NCI-H524 treated with DMSO at 0.1 percent for 48 hours (cell line): ENCODE measurements at places on chromosomes 3 and 15.

GRCh38 chr3:65664446-65664845 lies 374.3 kb downstream of the MAGI1 start:
- DNase-seq: no peak

GRCh38 chr15:95417761-95418160 lies 912.7 kb upstream of the NR2F2 start:
- DNase-seq: no peak

- DNase-seq: no peak
These were observed 4.7 kb upstream of the ONECUT1 start for GRCh38 chr15:52794665-52795463.

- DNase-seq: no peak
These were observed 699.2 kb downstream of the TUSC7 start for GRCh38 chr3:117408811-117409210.

DNA sequence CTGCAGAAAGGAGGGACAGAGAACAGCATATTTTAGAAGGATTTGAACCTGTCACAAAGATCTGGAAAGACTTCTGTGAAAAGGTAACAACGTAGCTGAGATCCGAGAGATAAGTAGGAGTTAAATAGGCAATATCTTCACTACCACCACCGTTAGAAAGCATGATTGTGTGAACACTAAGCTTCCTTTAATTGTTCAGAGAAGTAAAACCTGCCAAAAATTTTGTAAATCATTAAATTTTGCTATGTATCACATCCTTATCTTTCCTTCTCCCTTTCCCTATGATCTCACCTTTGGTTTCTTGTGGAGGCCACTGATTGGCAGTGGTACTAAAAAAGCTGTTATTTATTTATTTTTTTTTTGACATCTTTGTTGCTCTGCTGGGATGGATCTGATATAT lies 346.9 kb downstream of the NLGN1 start:
- no peak for DNase-seq

- no peak for DNase-seq
These were observed at the start of gene HGD for GRCh38 chr3:120682095-120682681. Gene HGD (minus strand): TSS chr3:120682239. CDS start chr3:120682111, 128 bp downstream.

DNA sequence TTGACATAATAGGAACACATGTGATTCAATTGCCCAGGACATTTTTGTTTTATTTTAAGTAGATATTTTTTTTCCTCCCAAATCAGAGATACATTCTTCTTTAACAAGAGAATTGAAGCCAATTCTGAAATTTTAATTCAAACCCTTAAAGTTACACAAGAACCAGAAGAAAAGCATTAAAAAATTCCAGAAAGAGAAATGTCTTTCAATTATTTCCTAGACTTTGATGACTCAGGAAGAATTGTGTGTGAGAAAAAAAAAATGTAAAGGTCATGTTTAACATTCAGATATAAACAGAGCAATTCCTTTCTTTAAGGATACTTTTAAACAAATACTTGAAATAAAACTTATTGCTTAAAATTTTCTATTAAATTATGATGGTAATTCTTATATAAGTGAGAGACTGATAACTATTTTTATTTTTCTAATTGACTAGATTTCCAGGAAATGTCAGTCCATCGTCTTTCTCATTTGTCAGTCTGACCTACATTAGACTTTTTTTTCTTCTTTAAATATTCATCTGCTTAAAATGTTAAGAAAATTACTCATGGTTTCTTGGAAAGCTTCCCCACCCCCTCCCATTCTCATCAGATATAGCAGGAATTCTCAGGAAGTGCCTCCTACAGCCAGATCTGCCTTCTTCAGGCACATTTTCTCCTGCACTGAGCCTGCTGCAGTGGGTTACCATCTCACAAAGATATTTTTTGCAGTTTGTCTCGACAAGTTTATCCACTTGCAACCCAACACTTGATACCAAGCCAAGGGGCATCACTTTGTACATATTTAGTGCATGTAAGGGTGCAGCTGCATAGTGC lies 261.8 kb upstream of the CBLB start:
- no peak for DNase-seq

DNA sequence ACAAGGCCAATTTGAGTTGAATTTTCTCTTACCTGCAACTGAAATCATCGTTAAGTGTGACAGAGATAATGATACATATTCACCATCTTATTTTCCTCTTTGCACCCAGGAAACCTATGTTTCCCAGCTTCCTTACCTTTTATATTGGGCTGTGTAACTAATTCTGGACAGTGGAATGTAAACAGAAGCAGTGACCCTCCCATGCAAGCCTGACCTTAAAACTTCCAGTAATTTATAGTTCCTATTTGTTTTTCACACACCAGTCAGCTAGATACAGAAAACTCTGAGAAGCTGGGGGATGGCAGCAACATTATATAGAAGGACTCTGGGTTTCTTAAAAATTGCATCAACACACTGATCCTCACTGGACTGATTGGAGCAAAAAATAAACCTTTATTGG lies 4.5 kb upstream of the ZNF280D start:
- no peak for DNase-seq
